MCF 10A (cell line): ENCODE measurements at places on chromosomes 12 and 14.

- no peak overlapping the region for H3K4me3 ChIP-seq
- DNase-seq = no peak
- peaks cover 17% of the 10 kb centered on the region for H3K4me1 ChIP-seq
- peaks cover 35% of the 10 kb centered on the region for H3K27me3 ChIP-seq
- no peak overlapping the region for H3K27ac ChIP-seq
- peaks cover 7% of the 10 kb centered on the region for H3K36me3 ChIP-seq
Observed at GRCh38 chr12:49779581-49779980, 38.2 kb downstream of the TMBIM6 start.

- peaks cover 15% of the 10 kb centered on the region for H3K4me1 ChIP-seq
- DNase-seq = no peak
Observed at GRCh38 chr12:120316798-120317223, 10.8 kb downstream of the PLA2G1B start.

DNA sequence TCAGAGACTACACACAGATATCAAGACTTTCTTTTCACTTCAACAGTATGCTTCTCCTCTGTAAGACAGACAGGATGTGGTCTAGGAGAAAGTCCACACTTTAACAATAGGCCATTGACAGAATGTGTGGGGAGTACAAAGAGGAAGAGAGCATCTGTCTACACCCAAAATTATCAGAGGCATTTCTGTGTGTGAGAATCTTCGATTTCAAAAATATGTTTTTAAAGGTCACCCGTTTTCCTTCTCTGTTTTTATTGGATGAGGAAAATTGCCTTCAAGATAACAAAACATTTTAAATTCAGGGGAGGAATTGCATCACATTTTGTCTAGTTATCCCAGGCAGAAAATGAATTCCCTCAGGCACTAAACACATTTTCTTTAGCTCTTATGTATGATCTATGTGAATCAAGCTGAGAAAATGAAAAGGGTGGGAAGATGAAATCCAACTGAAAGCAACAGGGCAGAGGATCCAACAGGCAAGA, 16.4 kb downstream of the NAV3 start:
- peaks cover 21% of the 10 kb centered on the region for H3K4me1 ChIP-seq
- peak overlapping the region; percentile 89 for H3K27ac ChIP-seq
- no peaks in the 10 kb centered on the region for H3K27me3 ChIP-seq
- peak; percentile 57 for DNase-seq

GRCh38 chr14:69842686-69843420, 36.4 kb upstream of the SMOC1 start:
- H3K36me3 ChIP-seq = no peaks in the 10 kb centered on the region
- no peaks in the 10 kb centered on the region for H3K4me1 ChIP-seq
- H3K27ac ChIP-seq = no peak overlapping the region
- H3K4me3 ChIP-seq = no peak overlapping the region
- DNase-seq = no peak

- peak overlapping the region; percentile 47 for H3K4me3 ChIP-seq
- peaks cover 40% of the 10 kb centered on the region for H3K4me1 ChIP-seq
- H3K36me3 ChIP-seq = peaks cover 99% of the 10 kb centered on the region
Observed at GRCh38 chr12:110537605-110538409, 35.7 kb downstream of the RAD9B start.

- H3K36me3 ChIP-seq = no peaks in the 10 kb centered on the region
- peaks cover 12% of the 10 kb centered on the region for H3K4me1 ChIP-seq
- no peak overlapping the region for H3K27ac ChIP-seq
- H3K27me3 ChIP-seq = no peaks in the 10 kb centered on the region
- no peak for DNase-seq
- H3K4me3 ChIP-seq = no peak overlapping the region
Observed at GRCh38 chr14:100673085-100673806, 53.4 kb upstream of the DLK1 start.

GRCh38 chr14:90400904-90401561, 4.2 kb downstream of the CALM1 start:
- peaks cover 10% of the 10 kb centered on the region for H3K4me1 ChIP-seq
- H3K4me3 ChIP-seq = no peak overlapping the region
- H3K27ac ChIP-seq = no peak overlapping the region
- peaks cover 66% of the 10 kb centered on the region for H3K36me3 ChIP-seq

- H3K27me3 ChIP-seq = no peaks in the 10 kb centered on the region
- H3K4me1 ChIP-seq = peaks cover 6% of the 10 kb centered on the region
- H3K4me3 ChIP-seq = no peak overlapping the region
- DNase-seq = no peak
- no peaks in the 10 kb centered on the region for H3K36me3 ChIP-seq
Observed at GRCh38 chr12:31900271-31900670, 58.9 kb upstream of the RESF1 start.

DNA sequence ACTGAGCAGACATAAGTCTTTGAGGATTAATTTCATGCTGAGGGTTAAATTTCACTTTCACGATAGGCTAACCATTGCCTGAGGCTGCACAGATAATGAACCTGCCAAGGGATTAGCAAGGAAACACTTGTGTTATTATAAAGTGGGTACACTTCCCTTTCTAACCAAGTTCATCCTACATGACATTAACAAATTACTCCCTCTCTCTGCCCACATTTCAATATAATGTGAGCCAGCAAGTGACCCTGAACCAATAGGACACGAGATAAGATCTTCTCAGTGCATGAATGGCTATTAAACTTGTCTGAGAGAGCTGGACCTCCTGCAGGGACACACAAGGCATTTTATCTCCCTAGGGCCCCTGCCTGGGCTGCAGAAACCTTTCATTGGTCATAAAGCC, 173.5 kb downstream of the PAX9 start:
- no peaks in the 10 kb centered on the region for H3K4me1 ChIP-seq
- no peaks in the 10 kb centered on the region for H3K27me3 ChIP-seq
- DNase-seq = no peak
- no peak overlapping the region for H3K27ac ChIP-seq
- no peaks in the 10 kb centered on the region for H3K36me3 ChIP-seq

DNA sequence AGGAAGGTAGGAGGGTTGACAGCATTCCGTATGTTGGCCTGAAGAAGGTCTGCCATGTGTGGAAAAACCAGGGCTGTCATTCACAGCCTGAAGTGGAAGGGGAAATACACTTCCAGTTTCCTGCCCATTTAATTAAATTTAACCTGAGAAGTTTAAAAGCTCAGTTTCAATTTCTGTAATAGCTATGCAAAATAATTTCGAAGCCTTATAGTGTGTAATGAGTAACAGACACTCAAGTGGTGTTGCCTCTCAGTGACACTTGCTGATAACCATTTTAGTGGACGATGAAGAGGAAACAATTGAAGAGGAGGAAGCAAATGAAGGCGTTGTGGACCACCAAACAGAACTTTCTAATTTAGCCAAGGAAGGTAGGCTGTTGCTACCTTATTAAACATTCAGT, 44.8 kb downstream of the EP400 start:
- DNase-seq = no peak
- no peaks in the 10 kb centered on the region for H3K4me1 ChIP-seq
- no peaks in the 10 kb centered on the region for H3K27me3 ChIP-seq

DNA sequence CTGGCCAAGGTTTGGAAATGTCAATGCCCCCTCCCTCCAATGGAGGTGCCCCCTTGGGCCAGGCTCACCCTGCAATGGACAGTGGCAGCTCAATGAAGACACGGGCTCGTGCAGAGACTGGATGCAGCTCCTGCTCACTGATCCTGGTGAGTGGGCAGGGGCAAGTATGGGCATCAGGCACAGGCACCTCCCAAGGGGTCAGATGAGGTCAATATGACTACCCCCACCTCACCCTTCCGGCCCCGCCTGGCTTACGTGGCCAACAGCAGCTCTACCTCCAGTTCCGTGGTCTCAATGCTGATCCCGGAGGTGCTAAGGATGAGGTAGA, 13.6 kb downstream of the ITGA7 start:
- H3K4me1 ChIP-seq = no peaks in the 10 kb centered on the region
- no peaks in the 10 kb centered on the region for H3K36me3 ChIP-seq
- H3K27ac ChIP-seq = no peak overlapping the region
- DNase-seq = no peak
- peaks cover 32% of the 10 kb centered on the region for H3K27me3 ChIP-seq
- H3K4me3 ChIP-seq = no peak overlapping the region

- H3K4me1 ChIP-seq = no peaks in the 10 kb centered on the region
- H3K4me3 ChIP-seq = no peak overlapping the region
- no peaks in the 10 kb centered on the region for H3K36me3 ChIP-seq
- no peak overlapping the region for H3K27ac ChIP-seq
- H3K27me3 ChIP-seq = no peaks in the 10 kb centered on the region
- no peak for DNase-seq
Observed at GRCh38 chr14:81125536-81125935, 95.2 kb downstream of the GTF2A1 start.

DNA sequence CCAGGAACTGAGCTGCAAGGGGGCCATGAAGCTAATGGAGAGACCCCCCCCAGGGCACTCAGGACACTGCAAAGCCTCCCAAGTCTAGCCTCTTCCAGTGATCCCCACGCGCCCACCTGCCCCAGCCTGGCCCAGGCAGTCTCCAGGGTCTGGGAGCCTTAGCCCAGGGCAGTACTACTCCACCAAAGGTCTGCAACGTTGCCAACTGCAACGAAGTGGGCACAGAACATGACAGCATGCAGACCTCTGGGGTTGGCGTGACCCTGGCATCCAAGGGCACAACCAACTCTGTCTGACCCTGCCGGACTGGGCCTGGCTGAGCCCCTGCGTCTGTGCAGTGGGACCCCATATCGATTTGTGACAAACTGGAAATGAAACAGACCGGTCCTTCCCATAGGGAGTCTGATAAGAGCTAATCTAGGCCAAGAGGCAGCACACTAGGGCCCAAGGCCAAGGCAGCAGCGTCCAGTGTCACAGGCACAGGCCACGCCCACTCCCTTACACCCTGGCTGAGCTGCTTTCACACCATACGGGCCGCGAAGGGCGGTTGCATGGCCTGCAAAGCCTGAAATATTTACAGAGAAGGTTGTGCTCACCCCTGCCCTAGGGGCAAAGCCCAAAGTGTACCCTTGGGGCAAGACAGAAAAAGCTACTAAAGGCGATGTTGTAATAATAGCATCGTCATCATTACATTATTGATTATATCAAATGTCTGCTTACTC, 76.7 kb downstream of the NCOR2 start:
- no peaks in the 10 kb centered on the region for H3K4me1 ChIP-seq
- H3K27ac ChIP-seq = no peak overlapping the region
- H3K4me3 ChIP-seq = no peak overlapping the region
- H3K36me3 ChIP-seq = peaks cover 41% of the 10 kb centered on the region
- H3K27me3 ChIP-seq = no peaks in the 10 kb centered on the region
- DNase-seq = no peak

GRCh38 chr14:23359722-23360447, 5.1 kb downstream of the EFS start:
- H3K4me3 ChIP-seq = no peak overlapping the region
- no peak for DNase-seq
- H3K27me3 ChIP-seq = peaks cover 36% of the 10 kb centered on the region

DNA sequence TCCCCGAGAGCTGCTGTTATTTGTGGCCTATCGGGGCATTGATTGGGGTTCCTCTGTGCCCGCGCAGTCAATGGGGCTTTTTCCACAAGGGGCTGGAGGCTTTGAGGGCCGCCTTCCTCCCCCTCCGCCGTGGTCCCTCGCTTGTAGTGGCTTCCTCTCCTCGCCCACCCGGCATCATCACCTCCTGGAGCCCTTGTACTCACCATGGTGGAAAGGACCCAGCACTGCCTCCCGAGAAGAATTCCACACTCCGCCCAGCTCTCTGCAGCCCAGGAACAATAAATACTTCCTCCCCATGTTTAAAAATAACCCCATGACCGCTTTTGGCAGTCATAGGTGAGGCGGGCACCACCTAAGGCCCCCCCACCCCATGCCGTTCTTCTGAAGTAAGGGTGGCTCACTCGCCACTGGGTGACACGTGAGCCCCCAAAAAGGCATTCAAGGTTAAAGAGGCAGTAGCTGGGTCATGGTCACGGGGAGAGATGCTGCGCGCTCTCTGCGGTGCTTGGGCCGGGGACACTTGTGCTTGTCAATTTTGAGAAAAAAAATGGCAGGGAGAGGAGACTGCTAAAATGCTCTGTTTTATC, at the start of gene MYL2:
TSS of gene MYL2 (minus strand) at position 256 of the 587 bp plus-strand sequence. CDS start at position 206, 50 bp downstream.
- H3K4me3 ChIP-seq = no peak within 1 kb of the TSS
- no peak within 1 kb of the TSS for H3K27ac ChIP-seq
- peaks cover 5% of the 10 kb centered on the region for H3K36me3 ChIP-seq
- peaks cover 27% of the 10 kb centered on the region for H3K4me1 ChIP-seq

- H3K27ac ChIP-seq = no peak overlapping the region
- peak; percentile 5 for DNase-seq
- no peaks in the 10 kb centered on the region for H3K4me1 ChIP-seq
- H3K4me3 ChIP-seq = no peak overlapping the region
- no peaks in the 10 kb centered on the region for H3K36me3 ChIP-seq
- H3K27me3 ChIP-seq = no peaks in the 10 kb centered on the region
Observed at GRCh38 chr14:53399057-53399456, 245.9 kb upstream of the DDHD1 start.

DNA sequence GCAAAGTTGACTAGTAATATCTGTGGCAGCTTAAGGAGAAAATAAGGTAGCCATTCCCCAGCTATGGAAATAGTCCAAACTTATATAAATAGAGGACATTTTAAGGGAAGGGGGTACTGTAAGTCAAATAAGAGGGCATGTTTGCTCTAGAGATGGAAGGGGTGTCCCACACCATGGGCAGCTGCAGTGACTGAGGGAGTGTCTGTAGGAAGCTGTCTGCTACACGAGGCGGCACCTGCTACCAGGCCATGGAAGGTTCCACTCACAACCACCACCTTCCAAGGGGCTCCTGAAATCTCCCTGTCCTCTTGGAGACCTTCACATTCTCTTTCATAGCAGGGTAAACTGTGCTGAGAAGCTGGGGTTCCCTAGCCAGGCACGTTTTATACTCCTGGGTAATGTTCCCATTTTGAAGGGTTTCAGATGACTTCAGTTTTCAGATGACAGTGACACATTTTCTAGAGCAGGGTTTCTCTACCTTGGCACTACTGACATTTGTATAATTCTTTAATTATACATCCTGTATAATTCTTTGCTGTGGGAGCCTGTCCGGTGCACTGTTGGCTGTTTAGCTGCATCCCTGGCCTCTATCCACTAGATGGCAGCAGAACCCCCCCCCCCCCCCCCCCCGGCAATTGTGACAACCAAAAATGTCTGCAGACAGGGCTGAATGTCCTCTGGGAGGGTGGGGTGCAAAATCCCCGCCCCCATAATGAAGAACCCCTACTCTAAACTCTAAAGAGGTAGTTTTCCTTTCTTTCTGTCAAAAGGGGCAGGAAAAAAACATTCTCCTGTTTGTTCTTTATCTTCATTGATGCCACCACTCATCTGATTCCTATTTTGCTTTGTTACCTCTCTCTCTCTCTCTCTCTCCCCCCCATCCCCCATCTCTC, 11.6 kb upstream of the SMCO2 start:
- no peak overlapping the region for H3K4me3 ChIP-seq
- H3K27ac ChIP-seq = no peak overlapping the region
- no peaks in the 10 kb centered on the region for H3K27me3 ChIP-seq
